ENCODE measurements at places on chromosomes 12 and 14. TPM values are rescaled to one million over a fixed set of nuclear protein-coding genes. Genes with fewer than 3 reads are reported as not detected.

Gene ATL1
- 6.9 TPM for total RNA-seq

Gene TAS2R42
- total RNA-seq = not detected

Gene FANCM
- 7.4 TPM for total RNA-seq

Gene KRT79
- total RNA-seq = not detected

Gene ARMH4
- 3.0 TPM for total RNA-seq
